ENCODE measurements at places on chromosomes 5 and 9.

GRCh38 chr9:135664266-135664665 lies 1.2 kb downstream of the LCN9 start:
- no peak for DNase-seq
- no peak overlapping the region for H3K4me3 ChIP-seq
- no peaks in the 10 kb centered on the region for H3K36me3 ChIP-seq
- no peaks in the 10 kb centered on the region for H3K4me1 ChIP-seq
- no peaks in the 10 kb centered on the region for H3K27me3 ChIP-seq

GRCh38 chr9:91678807-91679580 lies 255.4 kb upstream of the NFIL3 start:
- no peak for DNase-seq
- H3K27ac ChIP-seq = no peak overlapping the region
- H3K27me3 ChIP-seq = peaks cover 11% of the 10 kb centered on the region
- H3K36me3 ChIP-seq = no peaks in the 10 kb centered on the region
- H3K4me3 ChIP-seq = no peak overlapping the region
- H3K4me1 ChIP-seq = peaks cover 3% of the 10 kb centered on the region

DNA sequence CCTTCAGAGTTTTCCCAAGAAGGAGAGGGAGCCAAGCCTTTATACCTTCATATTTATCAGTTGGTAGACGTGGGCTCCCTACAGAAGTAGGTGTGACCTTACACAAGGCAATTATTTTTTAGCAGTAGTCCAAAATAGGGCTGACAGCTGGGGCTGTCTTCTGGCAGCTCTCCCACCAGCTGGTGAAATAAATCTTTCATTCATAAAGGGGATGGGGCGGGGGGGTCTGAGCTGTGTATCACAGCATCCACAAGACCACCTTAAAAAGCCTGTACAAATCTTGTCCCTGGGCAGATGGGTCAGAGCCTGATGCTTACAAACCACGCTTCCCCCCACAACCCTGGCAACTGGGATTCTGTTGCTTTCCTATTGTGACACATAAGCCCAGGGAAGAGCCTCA lies 19.7 kb downstream of the CSF2 start:
- H3K36me3 ChIP-seq = no peaks in the 10 kb centered on the region
- no peak overlapping the region for H3K4me3 ChIP-seq
- H3K27me3 ChIP-seq = no peaks in the 10 kb centered on the region
- no peak for DNase-seq

GRCh38 chr5:75006865-75007822 lies 45.2 kb downstream of the GCNT4 start:
- H3K4me3 ChIP-seq = no peak overlapping the region
- no peaks in the 10 kb centered on the region for H3K4me1 ChIP-seq
- no peak for DNase-seq
- H3K27me3 ChIP-seq = no peaks in the 10 kb centered on the region
- no peak overlapping the region for H3K27ac ChIP-seq

GRCh38 chr9:592225-592624 lies 249.3 kb upstream of the DMRT1 start:
- H3K4me3 ChIP-seq = no peak overlapping the region
- H3K27me3 ChIP-seq = no peaks in the 10 kb centered on the region
- DNase-seq = no peak
- no peaks in the 10 kb centered on the region for H3K4me1 ChIP-seq

- H3K36me3 ChIP-seq = no peaks in the 10 kb centered on the region
- H3K27ac ChIP-seq = no peak overlapping the region
- no peaks in the 10 kb centered on the region for H3K27me3 ChIP-seq
Measured at GRCh38 chr9:112933696-112934095, 43.0 kb upstream of the SLC46A2 start.

GRCh38 chr9:10438955-10439354 lies 173.8 kb downstream of the PTPRD start:
- no peak for DNase-seq
- no peak overlapping the region for H3K27ac ChIP-seq
- no peak overlapping the region for H3K4me3 ChIP-seq
- no peaks in the 10 kb centered on the region for H3K27me3 ChIP-seq
- H3K4me1 ChIP-seq = no peaks in the 10 kb centered on the region
- H3K36me3 ChIP-seq = no peaks in the 10 kb centered on the region

DNA sequence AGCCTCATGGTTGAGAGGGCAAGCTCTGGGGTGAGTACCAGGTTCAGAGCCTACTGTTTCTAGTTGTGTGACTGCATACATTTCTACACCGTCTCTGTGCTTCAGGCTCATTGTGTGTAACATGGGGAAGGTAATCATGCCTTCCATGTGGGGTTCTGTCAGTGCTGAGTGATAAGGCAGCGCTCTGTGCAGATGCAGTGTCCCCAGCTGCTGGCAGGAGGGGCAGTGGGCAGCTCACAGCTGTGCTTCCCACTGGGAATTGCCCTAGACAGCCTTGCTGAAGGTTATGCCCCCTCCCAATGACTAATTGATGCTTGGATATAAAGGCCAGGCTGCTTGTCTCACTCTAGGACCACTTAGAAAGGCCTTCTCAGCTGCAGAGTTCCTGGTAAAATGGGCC lies 121.8 kb upstream of the SAP30L start:
- H3K27ac ChIP-seq = no peak overlapping the region
- no peaks in the 10 kb centered on the region for H3K4me1 ChIP-seq
- no peaks in the 10 kb centered on the region for H3K27me3 ChIP-seq
- DNase-seq = no peak

DNA sequence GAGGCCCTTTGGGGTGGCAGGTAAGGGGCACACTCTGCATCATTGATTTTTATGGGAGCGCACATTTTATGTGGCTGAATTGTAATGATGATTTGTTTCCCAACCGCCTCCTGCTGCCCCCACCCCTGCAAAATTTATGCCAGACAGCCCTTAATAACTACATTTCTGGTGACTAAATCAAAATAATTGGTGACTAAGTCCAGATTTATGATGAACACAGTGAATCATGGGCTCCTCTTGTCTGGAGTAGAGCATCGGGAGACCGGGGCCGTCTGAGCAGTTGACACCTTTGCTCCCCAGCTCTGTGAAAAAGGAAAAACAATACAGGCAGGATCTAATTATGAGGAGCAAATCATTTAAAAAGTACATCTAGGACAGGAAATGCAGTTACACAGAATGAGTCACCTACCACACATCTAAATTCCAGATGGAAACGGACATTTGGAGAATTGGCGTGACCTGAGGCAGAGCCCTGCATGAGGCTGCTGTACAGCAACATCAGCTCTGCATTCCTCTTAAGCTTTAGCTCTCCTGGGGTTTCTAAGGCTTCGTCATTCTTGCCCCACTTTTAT lies 58.9 kb downstream of the DOCK2 start:
- no peak overlapping the region for H3K4me3 ChIP-seq
- H3K27ac ChIP-seq = no peak overlapping the region
- peaks cover 67% of the 10 kb centered on the region for H3K36me3 ChIP-seq

DNA sequence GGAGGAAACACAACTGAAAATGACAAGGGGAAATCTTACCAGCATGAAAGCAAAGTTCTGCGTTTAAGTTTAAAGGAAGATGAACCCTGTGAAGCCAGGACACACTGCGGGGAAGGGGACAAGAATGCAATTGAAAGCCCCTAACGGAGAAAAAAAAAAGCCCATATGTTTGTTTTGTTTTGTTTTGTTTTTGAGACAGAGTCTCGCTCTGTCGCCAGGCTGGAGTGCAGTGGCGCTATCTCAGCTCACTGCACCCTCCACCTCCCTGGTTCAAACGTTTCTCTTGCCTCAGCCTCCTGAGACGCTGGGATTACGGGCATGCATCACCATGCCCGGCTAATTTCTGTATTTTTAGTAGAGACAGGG lies 2.9 kb downstream of the STK10 start:
- H3K27me3 ChIP-seq = no peaks in the 10 kb centered on the region
- peaks cover 57% of the 10 kb centered on the region for H3K4me1 ChIP-seq
- H3K4me3 ChIP-seq = peak overlapping the region; percentile 94
- H3K36me3 ChIP-seq = no peaks in the 10 kb centered on the region
- DNase-seq = peak; percentile 45
- peak overlapping the region; percentile 94 for H3K27ac ChIP-seq

- H3K36me3 ChIP-seq = no peaks in the 10 kb centered on the region
- H3K4me1 ChIP-seq = no peaks in the 10 kb centered on the region
- no peak overlapping the region for H3K27ac ChIP-seq
- no peak overlapping the region for H3K4me3 ChIP-seq
- DNase-seq = no peak
- H3K27me3 ChIP-seq = no peaks in the 10 kb centered on the region
Measured at GRCh38 chr5:14452685-14453454, 128.7 kb upstream of the OTULINL start.

- no peak for DNase-seq
- no peaks in the 10 kb centered on the region for H3K4me1 ChIP-seq
- H3K36me3 ChIP-seq = no peaks in the 10 kb centered on the region
- H3K27me3 ChIP-seq = no peaks in the 10 kb centered on the region
- H3K4me3 ChIP-seq = no peak overlapping the region
- H3K27ac ChIP-seq = no peak overlapping the region
Measured at GRCh38 chr5:114924769-114925168, 244.9 kb downstream of the TRIM36 start.

- DNase-seq = peak; percentile 35
- peaks cover 92% of the 10 kb centered on the region for H3K4me1 ChIP-seq
- H3K27ac ChIP-seq = peak overlapping the region; percentile 15
- H3K4me3 ChIP-seq = no peak overlapping the region
- no peaks in the 10 kb centered on the region for H3K27me3 ChIP-seq
Measured at GRCh38 chr5:50435168-50435567, 5.9 kb downstream of the EMB start.

GRCh38 chr9:97845130-97845529 lies 7.9 kb upstream of the FOXE1 start:
- H3K27ac ChIP-seq = no peak overlapping the region
- no peaks in the 10 kb centered on the region for H3K36me3 ChIP-seq
- H3K4me3 ChIP-seq = no peak overlapping the region
- H3K4me1 ChIP-seq = peaks cover 16% of the 10 kb centered on the region
- H3K27me3 ChIP-seq = peaks cover 34% of the 10 kb centered on the region
- DNase-seq = no peak

- no peaks in the 10 kb centered on the region for H3K4me1 ChIP-seq
- no peaks in the 10 kb centered on the region for H3K36me3 ChIP-seq
- no peaks in the 10 kb centered on the region for H3K27me3 ChIP-seq
- no peak for DNase-seq
Measured at GRCh38 chr9:72326641-72327040, 38.4 kb downstream of the ZFAND5 start.

GRCh38 chr9:79104216-79104615 lies 467.5 kb upstream of the TLE4 start:
- no peaks in the 10 kb centered on the region for H3K27me3 ChIP-seq
- no peaks in the 10 kb centered on the region for H3K36me3 ChIP-seq
- no peak for DNase-seq
- H3K27ac ChIP-seq = no peak overlapping the region
- no peaks in the 10 kb centered on the region for H3K4me1 ChIP-seq
- no peak overlapping the region for H3K4me3 ChIP-seq

DNA sequence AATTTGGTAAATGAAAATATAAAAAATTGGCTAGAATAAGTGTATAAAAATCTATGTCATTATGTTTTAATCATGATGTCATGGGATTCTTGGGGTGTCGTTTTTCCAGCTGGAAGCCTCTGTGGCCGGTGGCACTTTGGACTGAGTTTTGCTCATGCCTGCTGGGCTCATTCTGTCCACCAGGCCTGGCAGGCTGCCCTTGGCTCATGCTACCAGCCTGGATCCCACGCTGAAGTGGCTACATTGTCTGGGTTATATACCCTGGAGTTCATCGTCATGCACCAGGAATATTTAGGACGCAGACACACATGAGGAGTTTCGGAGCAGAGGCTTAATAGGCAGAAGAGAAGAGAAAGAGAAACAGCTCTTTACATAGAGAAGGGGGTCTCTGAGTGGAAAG lies 1913.7 kb upstream of the WWC1 start:
- H3K27ac ChIP-seq = no peak overlapping the region
- no peaks in the 10 kb centered on the region for H3K27me3 ChIP-seq
- H3K36me3 ChIP-seq = no peaks in the 10 kb centered on the region
- H3K4me1 ChIP-seq = no peaks in the 10 kb centered on the region
- DNase-seq = no peak

GRCh38 chr5:74772359-74772758 lies 5.3 kb downstream of the NSA2 start:
- no peak overlapping the region for H3K27ac ChIP-seq
- DNase-seq = no peak
- H3K4me1 ChIP-seq = peaks cover 10% of the 10 kb centered on the region
- no peaks in the 10 kb centered on the region for H3K27me3 ChIP-seq
- H3K36me3 ChIP-seq = peaks cover 27% of the 10 kb centered on the region

GRCh38 chr9:133429641-133430161 lies 7.5 kb downstream of the ADAMTS13 start:
- H3K27ac ChIP-seq = no peak overlapping the region
- H3K4me1 ChIP-seq = no peaks in the 10 kb centered on the region

GRCh38 chr9:71821405-71821804 lies 53.1 kb upstream of the CEMIP2 start:
- no peaks in the 10 kb centered on the region for H3K36me3 ChIP-seq
- DNase-seq = no peak
- no peaks in the 10 kb centered on the region for H3K4me1 ChIP-seq
- no peak overlapping the region for H3K4me3 ChIP-seq

DNA sequence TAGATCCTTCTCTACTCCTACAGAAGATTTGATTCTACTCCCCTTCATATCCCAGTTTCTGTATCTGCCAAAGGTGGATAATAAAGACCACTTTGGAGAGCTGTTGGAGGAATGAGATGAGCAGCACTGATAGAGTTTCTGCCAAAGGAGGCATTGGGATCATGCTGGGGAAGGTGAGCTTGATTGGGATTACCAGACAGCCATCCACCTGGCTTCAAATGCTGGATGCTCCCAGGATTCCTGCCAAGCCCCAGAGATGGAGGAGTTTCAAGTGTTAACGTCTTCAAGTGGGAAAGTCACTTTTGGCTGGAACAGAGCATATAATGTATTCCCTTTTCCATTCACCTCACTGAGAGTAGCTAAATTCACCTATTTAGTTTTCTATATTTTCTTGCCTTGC lies 348.4 kb downstream of the TRIM32 start:
- H3K27ac ChIP-seq = no peak overlapping the region
- no peaks in the 10 kb centered on the region for H3K4me1 ChIP-seq
- no peaks in the 10 kb centered on the region for H3K36me3 ChIP-seq
- no peak for DNase-seq

DNA sequence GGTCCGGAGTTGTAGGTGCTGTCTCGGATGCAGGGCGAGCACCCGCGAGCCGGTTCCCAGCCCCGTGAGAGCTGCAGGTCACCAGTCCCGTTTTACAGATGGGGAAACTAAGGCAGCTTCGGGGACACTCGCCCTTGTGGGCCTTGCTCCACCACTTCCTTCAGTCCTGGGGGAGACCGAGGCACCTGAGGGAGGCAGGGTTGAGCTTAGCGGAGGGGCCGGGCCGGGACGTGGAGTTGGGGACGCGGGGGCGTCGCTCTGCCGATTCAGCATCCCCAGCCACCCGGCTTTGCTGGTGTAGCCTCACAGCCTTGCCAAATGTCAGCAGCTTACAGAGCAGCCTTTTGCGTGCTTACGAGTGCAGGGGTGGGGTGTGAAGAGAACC lies 530 bp downstream of the BBLN start:
- peaks cover 10% of the 10 kb centered on the region for H3K36me3 ChIP-seq
- peaks cover 16% of the 10 kb centered on the region for H3K4me1 ChIP-seq
- peak overlapping the region; percentile 90 for H3K4me3 ChIP-seq
- H3K27ac ChIP-seq = peak overlapping the region; percentile 89
- H3K27me3 ChIP-seq = no peaks in the 10 kb centered on the region
